ENCODE measurements at places on chromosomes 5 and 9. TPM values are rescaled to one million over a fixed set of nuclear protein-coding genes. Genes with fewer than 3 reads are reported as not detected.

DNA sequence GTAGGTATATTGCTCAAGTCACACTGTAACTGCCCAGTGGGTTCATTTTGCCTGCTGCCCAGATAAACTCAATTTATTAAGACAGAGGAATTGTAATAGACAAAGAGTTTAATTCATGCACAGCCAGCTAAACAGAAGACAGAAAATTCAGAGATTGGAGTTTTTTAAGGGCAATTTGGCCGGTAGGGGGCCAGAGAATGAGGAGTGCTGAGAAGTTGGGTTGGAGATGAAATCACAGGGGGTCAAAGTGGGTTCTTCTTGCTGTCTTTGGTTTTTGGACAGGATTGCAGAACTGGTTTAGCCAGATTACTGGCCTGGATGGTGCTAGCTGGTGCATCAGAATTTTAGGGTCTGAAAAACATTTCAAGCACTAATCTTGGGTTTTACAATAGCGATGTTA, 20.7 kb upstream of the IL33 start:
- no peak for DNase-seq

GRCh38 chr5:92659246-92659645, 921.8 kb downstream of the NR2F1-AS1 start:
- no peak for DNase-seq

- no peak for DNase-seq
Measured at GRCh38 chr5:161373345-161373707, 173.2 kb downstream of the GABRB2 start.

FCN2 gene
- not detected for total RNA-seq

DNA sequence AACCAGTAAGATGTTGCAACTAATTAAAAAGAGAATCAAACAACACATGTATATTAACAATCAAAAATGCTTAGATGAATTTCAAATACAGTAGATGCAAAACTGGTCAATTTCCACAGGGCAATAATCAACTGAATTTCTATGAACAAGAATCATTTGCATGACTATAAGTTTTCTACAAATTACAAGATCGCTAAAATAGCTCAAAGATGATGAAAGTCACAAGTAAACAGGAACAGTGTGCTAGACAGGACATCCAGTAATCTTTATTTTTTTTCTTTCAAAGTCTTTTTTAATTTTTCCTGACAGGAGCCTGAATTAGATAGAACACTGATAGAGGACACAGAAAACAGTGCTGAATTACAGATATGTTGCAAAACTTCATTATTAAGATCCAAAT, 608.2 kb upstream of the DAB2 start:
- no peak for DNase-seq

CCDC192 gene
- not detected for total RNA-seq

DNA sequence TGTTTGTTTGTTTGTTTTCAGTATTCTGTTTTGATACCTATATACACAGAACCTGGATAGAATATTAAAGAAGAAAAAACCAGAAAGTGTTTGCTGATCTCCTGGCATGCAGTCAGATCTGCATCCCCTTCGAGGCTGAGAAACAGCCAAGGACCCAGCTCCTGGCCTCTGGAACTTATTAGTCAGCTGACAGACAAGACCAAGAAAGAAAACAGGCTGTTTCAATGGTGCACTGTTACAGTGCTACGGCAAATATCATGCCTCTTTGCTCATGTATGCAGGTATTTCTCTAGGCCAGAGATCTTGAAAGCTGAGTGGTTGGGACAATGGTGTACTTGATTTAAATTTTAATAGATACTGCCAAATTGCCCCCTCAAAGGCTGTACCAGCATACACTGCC, 95.0 kb downstream of the C5orf15 start:
- DNase-seq = no peak
